Stimulated activated CD4-positive, alpha-beta T cell treated with anti-CD3 and anti-CD28 coated beads, Interleukin-15, amount 100 ng/mL, for 1 hour (primary cell): ENCODE measurements at places on chromosomes 3 and 15.

DNA sequence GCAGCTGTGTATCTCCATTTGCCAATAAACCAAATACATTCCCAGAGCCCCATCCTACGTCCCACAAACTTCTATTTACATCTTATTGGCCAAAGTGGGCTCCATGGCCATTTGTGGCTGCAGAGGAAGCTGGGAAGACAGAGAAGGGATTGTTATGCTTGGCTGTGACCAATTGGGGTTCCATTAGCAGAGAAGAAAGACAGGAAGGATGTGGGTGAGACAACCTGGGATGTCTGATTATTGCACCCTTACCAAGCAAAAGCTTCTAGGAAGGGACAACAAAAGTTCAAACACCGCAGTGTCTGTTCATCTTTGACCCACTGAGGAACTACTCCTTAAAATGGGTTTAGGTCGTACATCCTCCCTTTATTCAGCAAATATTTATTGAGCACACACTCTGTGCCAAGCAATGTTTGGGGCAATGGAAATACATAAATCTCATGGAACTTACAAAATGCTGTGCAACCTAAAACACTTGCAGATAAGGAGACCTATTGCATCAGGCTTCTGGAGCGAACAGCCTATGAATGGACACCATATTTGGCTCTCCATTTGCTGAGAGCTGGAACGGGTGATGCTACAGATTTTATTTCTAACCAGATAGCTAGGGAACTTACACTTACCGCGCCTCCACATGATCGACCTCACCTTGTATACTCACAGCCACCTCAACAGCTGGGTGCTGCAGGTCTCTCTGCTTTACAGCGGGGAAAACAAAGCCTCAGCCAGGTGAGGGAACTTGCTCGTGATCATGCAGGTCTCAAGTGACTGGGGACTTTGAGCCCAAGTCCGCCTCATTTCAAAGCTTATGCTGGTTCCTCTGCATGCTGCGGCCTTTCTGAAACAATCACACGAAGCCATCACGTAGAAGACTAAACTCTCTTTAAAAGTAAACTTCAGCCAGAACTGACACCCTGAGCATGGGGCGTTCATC lies 21.4 kb upstream of the NR2E3 start:
- DNase-seq, result no peak

DNA sequence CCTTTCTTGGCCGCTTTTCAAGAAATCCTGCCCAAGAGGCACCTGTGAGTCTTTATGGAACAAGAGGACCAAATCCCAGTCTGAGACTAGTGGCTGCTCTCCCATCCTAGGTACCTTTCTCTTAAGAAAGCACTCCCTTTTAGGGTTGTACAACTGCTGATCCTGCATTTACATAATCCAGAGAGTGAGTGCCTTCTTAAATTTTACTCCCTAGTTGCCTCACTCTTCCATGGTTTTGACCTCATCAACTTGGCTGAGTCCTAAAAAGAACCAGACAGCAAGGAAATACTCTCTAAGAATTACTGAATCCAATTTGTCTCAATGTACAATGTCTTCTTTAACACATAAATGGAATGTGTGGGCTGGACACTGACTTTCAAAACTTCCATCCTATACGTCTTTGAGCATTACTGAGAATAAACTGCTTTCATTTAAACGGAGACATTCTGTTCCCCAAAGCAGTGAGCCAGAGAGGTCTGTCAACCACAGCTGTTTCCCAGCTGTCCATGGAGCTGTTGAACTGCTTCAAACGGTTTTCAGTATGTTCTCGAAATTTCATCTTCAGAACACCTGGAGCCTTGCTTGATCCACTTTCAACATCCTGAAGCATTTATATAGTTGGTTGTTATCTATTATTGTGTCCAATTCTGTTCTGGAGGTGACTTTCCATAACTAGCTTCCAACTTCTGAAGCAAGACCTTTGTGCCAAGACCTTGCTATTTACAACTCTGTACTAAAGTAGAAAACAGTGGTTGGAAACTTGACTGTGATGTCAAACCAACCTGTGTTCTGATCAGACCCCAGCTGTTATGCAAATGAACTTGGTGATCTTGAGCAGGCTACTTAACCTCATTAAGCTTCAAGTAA lies 179.1 kb downstream of the SLC9A9 start:
- DNase-seq, result no peak

DNA sequence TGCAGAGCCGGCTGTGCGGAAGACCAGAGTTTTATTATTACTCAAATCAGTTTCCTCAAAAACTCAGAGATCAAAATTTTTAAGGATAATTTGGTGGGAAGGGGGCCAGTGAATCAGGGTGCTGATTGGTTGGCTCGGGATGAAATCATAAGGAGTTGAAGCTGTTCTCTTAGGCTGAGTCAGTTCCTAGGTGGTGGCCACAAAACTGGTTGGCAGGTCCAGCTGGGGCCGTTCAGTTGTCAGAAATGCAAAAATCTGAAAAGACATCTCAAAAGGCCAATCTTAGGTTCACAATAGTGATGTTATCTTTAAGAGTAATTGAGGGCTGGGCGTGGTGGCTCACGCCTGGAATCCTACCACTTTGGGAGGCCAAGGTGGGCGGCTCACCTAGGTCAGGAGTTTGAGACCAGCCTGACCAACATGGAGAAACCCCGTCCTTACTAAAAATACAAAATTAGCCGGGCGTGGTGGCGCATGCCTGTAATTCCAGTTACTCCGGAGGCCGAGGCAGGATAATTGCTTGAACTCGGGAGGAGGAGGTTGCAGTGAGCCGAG lies 2.3 kb upstream of the ZNF589 start:
- no peak for DNase-seq

- no peak for DNase-seq
These were observed at the start of gene PRR23A for GRCh38 chr3:139006051-139006716. Gene PRR23A, minus strand, starts transcription at chr3:139006268. Its CDS starts 0 bp downstream, at chr3:139006268.

DNA sequence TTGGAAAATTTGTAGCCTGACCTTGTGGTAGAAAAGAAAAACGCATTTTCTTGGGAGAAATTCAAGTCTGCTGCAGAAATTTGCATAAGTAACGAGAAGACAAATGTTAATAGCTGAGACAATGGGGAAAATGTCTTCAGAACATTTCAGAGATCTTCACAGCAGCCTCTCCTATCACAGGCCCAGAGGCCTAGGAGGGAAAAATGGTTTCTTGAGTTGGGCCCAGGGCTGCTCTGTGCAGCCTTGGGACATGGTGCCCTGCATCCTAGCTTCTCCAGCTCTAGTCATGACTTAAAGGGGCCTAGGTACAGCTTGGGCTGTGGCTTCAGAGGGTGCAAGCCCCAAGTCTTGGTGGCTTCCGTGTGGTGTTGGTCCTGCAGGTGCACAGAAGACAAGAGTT lies 104.2 kb downstream of the ZNF621 start:
- no peak for DNase-seq

DNA sequence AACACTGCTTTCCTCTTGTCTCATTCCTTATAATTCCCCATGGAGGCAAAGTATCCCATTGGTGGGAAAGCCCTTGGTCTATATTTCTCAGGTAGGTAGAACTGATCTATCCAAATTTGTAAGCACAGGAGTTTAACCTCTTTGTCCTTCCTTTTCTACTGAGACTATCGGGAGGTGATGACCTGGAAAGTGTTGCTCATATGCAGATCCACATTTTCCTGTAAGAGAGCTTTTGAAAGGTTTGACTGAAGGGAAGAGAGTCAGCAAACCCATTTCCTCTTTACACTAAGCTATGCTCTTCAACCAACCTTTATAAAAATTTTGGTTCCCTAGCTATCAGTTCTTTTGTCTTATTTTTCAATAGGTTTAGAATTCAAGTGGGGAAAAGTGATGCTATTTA lies 200.7 kb downstream of the TIGIT start:
- no peak for DNase-seq

GRCh38 chr3:157914882-157915281 lies 191.3 kb downstream of the SHOX2 start:
- DNase-seq, result no peak

GRCh38 chr3:14130230-14130629 lies 5.4 kb downstream of the TMEM43 start:
- no peak for DNase-seq

DNA sequence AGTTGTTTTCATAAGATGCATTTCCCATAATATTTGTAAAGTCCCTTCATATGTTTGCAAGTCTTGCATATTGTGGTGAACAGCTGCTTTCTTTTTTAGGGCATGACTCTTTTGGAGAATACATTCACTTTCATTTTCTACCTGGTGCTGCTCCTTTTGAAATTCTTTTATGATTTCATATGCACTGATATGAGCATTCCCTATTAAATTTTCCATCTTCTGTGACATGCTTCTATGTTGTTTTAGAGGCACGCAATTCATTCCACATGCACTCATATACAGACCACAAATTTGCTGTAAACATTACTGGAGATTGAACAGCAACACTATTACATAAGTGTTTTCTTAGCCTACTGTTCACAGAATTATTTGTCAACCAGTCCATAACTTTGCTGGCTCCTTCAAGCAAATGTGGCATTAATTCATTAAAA lies 92.8 kb upstream of the TNFSF10 start:
- DNase-seq, result no peak
